ENCODE measurements at places on chromosomes 3 and 15.

GRCh38 chr3:98326105-98326893 is 27.4 kb upstream of the OR5K4 start:
- no peak for DNase-seq

DNA sequence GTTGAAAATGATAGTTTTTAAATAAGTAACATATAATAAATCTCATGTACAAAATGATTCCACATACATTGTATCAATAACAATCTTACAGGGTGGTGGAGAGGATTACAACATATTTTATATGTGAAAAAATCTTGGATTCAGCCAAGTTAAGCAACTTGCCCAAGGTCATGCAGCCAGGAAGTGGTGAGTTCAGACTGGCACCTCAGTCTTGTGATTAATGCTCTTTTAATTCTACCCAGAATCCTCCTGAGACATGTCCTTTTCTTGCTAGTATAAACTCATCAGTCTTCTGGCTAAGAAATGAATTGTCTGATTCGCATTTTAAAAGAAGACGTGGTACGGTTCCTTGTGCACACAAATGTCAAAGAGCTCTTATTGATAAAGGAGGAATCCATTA is 4.5 kb upstream of the MYRIP start:
- DNase-seq, result no peak

DNA sequence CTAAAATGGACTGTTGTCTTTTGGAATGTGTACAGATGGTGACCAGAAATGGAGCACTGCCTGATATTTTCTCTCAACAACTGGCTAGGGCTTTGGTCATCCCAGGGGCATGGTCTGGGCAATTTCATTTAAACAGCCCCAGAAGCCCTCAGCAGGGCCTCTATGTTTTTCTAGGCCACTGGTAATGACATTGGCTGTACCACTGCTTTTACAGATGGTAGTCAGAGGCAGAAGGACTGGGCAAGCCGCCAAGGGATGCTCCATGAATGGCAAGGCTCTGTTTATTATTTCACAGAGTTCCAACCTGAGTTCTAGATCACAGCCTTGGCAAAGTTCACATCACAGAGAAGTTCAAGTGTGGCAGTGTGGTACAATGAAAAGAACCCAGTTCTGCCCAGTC is 37.0 kb upstream of the LMCD1 start:
- DNase-seq, result no peak

- no peak for DNase-seq
Observed at GRCh38 chr3:62214850-62215249, 158.5 kb downstream of the FEZF2 start.

DNA sequence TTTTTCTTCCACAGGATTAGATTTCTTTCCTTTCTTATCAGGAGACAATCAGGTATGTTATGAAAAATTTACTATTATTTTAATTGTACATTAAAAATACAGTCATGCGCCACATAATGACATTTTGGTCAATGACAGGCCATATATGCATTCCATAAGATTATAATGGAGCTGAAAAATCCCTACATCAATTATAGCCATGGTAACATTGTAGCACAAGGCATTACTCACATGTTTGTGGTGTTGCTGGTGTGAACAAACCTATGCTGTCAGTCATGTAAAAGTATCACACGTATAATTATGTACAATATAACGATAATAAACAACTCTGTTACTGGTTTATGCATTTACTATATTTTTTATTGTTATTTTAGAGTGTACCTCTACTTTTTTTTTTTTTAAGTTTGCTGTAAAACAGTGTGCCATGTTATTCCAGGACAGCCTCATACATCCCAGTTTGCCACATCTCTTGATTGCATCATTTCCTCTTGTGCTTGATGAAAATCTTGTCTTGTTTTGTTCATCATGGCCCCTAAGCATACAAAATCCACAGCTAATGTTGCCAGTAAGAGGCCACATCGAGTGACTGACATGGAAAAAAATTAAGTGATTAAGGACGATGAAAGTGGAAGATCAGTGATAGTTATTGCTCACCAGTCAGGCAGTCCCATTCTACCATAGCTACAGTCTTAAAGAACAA is 21.4 kb downstream of the CALML4 start:
- DNase-seq, result no peak

- DNase-seq, result no peak
Observed at GRCh38 chr15:81292523-81293001, 31.4 kb downstream of the STARD5 start.

Data from ACHN (cell line).